ENCODE measurements at places on chromosomes 5 and 9.

- DNase-seq, result peak; percentile 78
These were observed 18.3 kb upstream of the MLLT3 start for GRCh38 chr9:20640331-20641187.

DNA sequence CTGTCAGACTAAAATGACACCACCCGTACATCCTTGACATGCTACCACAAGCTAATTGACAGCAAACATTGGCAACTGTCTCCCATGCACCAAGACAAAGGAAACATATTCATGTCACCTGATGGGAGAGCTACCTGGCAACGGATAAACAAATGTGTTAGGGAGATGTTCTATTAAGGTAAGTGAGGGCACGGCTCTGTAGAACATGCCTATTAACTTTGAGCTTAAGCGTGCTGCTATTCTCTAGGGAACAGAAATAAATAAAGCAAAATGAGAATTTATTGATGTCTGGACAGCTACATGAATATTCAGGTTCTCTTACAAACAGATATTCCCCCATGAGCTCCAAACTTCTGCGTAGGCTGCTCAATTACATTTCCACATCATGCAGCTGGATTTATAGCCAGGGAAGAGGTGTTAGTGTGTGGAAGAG is 361.4 kb upstream of the RFX3 start:
- no peak for DNase-seq

DNA sequence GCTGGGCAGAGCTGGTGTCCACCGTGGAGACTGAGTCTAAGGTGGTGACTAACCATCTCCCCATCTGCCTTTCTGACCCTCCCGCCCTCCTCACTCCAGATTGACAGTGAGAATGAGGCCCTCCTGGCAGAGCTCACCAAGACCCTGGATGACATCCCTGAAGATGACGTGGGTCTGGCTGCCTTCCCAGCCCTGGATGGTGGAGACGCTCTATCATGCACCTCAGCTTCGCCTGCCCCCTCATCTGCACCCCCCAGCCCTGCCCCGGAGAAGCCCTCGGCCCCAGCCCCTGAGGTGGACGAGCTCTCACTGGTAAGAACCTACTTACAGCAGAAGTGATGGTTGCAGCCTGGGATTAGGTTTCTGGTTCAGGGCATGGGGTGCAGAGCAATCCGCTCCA is 96.5 kb downstream of the PPARGC1B start:
- no peak for DNase-seq

GRCh38 chr5:143629871-143630659 is 181.9 kb upstream of the HMHB1 start:
- no peak for DNase-seq

DNA sequence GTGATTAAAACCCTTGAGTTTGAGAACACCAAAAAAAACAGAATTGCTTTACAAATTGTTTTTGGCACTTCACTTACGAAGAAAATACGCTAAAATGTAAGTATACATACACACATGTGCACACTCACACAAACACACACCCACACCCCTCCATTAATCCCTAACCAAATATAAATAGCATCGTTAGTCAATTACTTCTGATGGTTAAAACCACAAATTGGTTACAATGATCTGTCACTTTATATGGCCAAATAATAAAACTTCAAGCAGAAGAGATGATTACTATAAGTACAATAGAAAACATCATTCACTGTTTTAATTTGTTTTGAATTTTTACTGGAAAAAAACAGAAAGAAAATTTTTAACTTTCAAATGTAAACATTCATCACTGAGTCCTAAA is 103.5 kb downstream of the NFIB start:
- no peak for DNase-seq

- DNase-seq, result no peak
These were observed 34.3 kb upstream of the ARL15 start for GRCh38 chr5:54344653-54345052.

DNA sequence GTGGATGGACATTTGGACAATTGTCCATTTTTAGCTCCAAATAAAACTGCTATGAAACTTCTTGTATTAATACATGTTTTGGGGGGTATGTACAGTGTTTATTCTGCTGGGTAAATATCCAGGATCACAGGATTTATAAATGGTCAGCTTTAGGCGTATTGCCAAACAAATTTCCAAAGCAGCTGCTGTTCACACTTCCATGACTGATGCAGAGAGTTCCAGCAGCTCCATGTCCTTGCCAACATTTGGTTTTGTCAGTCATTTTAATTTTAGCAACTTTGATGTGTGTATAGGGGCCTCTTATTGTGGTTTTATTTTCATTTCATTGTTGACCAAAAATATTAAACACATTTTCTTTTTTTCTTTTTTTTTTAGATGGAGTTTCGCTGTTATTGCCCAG is 9.8 kb upstream of the SUSD1 start:
- no peak for DNase-seq

GRCh38 chr5:67467110-67467509 is 270.5 kb upstream of the CD180 start:
- no peak for DNase-seq

GRCh38 chr5:172051643-172052339 is 45.4 kb upstream of the FBXW11 start:
- DNase-seq, result no peak

GRCh38 chr5:179185941-179186411 is 125.8 kb downstream of the ZNF354C start:
- no peak for DNase-seq

DNA sequence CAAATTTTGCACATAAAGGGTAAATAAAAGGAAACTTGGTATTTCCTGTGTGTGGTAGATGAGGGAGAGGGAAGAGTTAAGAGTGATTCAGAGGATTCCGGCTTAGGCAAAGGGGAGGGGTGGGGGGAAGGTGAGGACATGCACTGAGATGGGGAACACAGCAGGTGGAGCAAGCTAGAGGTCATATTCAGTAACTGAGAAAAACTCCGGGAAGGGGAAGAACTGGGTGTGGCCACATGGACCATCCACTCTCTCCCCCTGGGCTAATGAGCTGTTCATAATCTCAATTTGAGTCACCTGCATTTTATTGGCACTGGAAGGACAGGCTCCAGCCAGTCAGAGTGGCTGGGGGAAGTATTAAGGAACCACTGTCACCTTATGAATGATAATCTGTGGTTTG is 45.1 kb upstream of the UGCG start:
- no peak for DNase-seq

GRCh38 chr9:121772600-121773285 is 121.3 kb downstream of the DAB2IP start:
- DNase-seq, result no peak

DNA sequence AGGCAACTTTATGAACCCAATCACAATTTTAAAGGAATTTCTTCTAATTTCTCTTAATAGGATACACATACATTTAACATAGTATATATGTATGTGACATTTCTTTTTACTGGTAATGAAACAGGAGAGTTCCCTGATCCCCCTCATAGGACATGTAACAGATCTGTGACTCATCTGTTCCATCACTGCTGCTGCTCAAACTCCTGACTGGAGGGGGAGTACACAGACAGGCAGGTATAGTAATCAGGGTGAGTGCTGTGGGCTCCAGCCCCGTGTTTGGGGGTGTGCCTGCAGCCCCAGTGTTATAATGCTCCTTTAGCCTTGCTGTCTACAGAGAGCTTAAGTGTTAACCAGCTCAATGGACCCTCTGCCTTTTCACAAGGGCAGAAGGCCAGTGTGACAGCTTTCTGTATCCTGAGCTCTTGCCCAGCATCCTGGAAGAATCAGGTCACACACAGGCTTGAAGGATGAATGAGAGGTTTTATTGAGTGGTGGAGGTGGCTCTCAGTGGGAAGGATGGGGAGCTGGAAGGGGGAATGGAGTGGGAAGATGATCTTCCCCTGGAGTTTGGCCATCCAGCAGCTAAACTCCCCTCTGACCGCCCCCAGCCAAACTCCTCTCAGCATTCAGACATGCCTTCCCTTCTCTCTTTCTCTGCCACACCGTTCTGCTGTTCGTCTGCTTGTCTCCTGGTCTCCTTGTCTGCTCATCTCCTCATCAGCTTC is 161.3 kb downstream of the ZNF608 start:
- DNase-seq, result no peak

GRCh38 chr5:128538250-128539037 is 399 bp upstream of the FBN2 start:
- DNase-seq, result no peak

- DNase-seq, result no peak
These were observed 16.2 kb downstream of the RBM18 start for GRCh38 chr9:122248448-122248865.
